ENCODE measurements at places on chromosomes 3 and 15.
A peak's percentile ranks its signal among the peaks of the same experiment; 100 is the strongest.

DNA sequence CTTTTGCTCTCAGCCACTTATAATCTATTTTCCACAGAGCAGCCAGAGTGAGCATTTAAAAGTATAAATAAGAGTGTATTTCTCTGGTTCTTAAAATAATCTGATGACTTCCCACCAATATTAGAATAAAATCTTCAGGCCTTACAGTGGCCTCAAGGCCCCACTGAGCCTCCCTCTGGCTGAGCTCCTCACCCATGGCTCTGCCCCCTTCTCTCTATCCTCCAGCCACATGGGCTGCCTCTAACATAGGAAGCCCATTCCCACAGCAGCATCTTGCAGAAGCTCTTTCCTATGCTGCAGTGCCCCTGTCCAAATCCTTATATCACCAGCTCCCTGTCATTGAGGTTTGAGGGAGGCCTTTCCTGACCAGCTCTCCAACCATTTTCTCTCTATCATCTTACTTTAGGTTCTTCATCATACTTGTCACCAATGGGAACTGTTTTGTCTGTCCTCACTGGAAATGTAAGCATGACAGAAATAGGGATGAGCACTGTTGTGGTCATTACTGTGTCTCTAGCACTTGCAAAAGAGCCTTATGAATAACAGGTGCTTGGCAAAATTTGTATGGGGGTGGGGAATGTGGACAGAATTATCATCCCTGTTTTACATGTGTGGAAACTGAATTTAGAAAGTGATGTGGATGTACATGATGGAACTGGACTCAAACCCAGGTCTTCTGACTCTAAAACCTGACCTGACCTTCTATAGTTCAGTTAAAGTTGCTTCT is 250.6 kb downstream of the NR1D2 start:
- no peak for DNase-seq

DNA sequence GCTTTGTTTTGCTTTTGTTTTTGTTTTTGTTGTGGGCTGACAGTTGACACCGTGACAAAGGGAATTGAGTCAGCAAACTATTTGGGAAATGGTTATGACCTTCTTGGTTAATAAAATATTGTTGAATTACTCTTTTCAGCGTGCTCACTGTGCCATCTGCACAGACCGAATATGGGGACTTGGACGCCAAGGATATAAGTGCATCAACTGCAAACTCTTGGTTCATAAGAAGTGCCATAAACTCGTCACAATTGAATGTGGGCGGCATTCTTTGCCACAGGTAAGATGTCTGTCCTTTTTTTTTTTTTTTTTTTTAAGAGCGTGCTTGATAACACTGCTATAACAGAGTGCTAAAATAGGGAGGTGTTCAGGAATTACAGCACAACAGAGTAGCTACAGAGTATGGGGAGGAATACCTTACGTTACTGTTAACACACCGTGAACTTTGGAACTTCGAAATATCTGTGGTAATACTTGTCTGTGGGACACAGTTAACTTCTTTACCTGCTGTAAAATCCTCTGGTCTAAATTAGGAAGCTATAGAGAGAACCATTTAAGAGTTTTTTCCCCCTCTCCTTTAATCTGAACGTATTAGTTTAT is 48.2 kb downstream of the PRKCI start:
- no peak for DNase-seq

- DNase-seq: peak; percentile 16
Observed at GRCh38 chr3:192409201-192409837, 318.0 kb downstream of the FGF12 start.

DNA sequence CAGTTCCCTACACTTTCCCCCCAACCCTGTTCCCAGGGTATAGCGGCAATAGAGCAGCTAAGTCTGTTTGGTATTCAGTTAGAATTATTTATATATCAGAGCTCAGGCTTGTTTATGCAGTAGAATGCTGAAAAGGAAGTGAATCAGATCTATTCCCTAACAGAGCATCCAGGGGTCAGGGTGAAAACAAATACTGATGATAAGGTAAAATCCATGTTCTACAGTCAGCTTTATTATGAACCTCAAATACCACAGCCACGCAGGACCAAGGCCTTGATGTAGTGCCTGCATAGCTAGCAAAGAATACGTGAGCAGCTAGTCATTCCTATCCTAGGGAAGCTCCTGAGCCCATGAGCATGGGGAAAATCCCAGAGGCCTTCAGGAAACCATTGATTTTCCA is 229.7 kb upstream of the ICE2 start:
- DNase-seq: no peak

- no peak for DNase-seq
Observed at GRCh38 chr15:67011617-67012005, 53.8 kb upstream of the SMAD3 start.

GRCh38 chr3:129196601-129197000 is 12.9 kb upstream of the CNBP start:
- no peak for DNase-seq

GRCh38 chr15:45773149-45773548 is 138.3 kb downstream of the SQOR start:
- no peak for DNase-seq

Data from HAP-1 (cell line).